NCI-H1436 (cell line): ENCODE measurements at places on chromosomes 5 and 9.

GRCh38 chr9:19381656-19382055, 1.6 kb upstream of the RPS6 start:
- DNase-seq: no peak

DNA sequence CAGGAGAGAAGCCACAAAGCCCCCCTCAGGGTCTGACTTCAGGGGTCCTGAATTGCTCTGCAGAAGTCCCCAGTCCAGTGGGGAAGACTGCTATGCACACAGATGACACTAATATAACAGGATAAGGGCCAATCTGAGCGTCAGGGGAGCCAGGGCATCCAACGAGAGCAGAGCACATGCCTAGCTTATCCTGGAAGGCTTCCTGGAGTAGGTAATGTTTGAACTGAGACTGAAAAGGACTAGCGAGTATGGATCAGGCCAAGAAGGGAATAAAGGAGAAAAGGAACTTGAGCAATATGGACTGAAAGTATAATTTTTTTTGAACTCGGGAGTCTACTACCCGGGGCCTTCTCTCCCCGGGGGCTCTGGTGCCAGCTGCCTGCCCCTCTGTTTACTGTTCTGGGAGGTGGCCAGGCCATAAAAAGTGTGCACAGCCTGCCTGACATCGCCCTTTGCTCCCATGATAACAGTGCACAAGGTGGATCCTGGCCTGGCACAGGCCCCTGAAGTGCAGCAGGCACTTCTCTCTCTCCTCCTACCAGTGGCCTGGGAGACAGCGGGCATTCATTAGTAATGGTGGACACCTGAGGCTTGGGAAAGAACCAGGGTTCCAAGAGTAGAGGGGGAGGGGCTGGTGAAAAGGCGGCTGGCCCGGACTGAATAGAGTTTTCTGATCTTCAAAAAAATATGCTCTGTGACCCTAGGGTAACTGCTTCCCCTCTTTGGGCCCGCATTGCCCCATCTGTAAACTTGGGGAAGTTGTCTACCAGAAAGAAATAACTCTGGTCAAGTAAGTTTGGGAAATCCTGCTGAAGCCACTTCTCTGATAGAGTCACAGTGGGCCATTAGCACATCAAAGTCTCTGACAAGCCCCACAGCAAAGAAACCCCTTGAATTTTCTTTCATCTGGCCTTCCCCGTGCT, 4.6 kb upstream of the SLC6A7 start:
- no peak for DNase-seq

DNA sequence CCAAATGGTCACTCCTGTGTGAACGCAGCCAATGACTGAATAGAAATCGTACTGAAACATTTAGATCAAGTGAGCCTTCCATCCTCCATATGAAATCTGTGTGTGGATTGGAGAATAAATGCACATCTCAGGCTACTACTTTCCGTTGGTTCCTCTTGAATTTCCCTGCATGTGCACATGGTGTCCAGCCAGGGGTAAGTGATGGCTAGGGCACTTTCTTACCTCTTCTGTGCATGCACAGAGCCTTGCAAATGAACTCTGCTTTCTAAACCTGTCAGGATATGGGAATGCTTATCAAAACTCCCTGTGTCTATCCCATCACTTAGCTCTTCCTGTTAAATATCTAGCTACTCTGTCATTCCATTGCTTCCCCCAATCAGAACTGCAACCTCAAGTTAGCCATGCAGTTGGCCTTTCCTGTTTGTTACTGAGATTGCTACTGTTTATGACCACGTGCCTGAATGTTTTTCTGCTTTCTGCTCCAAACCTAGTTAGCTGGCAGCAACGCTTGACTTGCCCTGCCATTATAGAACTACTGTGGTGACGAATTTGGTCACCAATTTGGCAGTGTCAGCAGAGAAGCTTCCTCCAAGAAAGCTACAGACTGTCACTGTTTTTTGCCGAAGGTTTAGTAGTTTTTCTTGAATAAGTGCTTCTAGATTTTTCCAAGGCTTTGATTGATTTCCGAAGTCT, 661.6 kb downstream of the LRRC70 start:
- no peak for DNase-seq

DNA sequence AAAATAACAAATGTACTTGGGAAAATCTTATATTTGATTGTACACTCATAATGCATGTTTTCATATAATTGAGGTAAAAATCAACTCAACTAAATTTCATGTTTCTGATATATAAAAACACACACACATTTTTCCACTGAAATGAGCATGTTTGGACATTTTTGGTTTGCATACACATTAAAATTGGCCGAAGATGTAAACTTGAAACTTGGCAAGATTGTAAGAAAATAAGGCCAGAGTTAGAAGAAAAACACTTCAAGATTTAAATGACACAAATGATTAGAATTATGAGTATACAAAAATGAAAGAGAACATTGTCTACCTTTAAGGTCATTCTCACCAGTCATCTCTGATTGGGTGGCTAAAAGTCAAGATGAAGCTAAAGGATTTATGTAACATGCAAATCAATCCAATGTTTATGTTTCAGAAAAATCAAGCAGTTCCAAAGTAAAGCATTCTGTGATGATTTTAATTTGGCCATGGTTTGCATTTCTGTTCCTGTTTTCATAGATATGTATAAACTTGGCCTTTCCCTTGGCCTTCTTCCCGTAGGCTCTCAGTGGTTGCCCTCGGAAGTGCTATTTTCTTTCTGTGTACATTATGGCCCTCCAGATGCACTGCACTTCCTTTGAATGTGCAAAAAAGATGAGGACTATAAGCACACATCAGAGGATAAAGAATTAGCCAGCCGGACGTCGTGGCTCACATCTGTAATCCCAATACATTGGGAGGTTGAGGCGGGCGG, 1105.4 kb upstream of the DMAC1 start:
- no peak for DNase-seq

GRCh38 chr9:4146293-4146692, 153.6 kb downstream of the GLIS3 start:
- no peak for DNase-seq
